ENCODE measurements at places on chromosomes 4 and X.

DNA sequence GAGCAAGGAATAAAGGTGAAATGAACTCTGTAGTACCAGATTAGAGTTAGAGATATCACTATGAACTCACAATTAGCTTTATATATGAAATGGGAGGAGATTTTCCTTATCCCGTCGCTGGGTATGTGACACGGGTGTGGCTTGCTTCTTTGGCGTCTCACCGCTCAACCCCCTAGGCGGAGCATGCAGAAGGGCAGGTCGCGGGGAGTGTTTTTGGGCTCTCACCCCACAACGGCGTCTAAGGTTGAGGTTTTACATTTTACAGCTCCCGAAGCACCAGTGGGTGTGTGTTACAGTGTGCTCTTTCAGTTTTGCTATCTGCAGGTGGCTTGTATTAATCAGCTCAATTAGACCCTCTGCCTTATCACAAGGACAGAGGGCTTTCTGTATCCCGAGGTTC lies 42.1 kb upstream of the MAGEB10 start:
- no peak for DNase-seq

- no peak for DNase-seq
Measured at GRCh38 chrX:136608295-136608933, 39.5 kb upstream of the CD40LG start.

DNA sequence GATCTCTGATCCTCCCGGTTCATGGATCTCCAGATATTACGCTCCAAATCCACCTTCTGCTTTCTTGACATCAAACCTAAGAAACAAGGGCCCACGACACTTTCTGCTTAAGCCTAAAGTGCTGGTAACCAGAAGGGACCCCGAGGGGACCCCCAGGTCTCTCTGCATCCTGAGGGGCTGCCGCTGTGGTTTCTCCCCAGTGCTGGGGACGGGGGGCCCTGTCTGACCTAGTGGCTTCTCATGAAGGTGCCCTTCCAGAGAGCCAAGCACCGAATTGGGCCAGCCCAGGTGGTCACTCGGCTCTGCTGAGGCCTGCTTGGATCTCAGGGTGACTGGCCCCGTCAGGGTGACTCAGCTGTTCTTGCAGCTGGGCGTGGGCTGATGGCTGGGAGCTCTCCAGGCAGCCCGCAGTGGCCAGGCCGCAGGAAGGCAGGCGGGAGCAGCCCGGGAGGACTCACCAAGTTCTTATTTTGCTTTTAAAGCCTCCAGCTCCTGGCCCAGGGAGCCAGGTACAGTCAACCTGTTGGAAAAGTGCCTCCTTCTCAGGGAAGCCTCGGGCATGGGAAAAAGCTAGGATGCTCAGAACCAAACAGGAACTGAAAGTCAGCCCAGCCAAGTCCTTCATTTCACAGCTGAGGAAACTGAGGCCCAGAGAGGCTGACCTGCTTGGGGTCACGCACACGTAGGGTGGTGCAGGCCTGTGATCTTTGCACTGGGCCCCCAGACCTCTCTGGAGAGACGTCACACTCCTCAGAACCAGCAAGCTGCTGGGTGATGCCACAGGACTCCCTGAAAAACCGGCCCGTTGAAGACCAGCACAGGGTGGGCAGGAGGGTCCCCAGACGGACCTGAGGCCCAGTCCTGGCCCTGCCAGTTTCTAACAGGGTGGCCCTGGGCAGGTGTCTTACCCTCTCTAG lies 16.7 kb downstream of the BLOC1S4 start:
- no peak for DNase-seq

- DNase-seq: no peak
Measured at GRCh38 chr4:48945981-48946380, 39.4 kb upstream of the OCIAD2 start.

DNA sequence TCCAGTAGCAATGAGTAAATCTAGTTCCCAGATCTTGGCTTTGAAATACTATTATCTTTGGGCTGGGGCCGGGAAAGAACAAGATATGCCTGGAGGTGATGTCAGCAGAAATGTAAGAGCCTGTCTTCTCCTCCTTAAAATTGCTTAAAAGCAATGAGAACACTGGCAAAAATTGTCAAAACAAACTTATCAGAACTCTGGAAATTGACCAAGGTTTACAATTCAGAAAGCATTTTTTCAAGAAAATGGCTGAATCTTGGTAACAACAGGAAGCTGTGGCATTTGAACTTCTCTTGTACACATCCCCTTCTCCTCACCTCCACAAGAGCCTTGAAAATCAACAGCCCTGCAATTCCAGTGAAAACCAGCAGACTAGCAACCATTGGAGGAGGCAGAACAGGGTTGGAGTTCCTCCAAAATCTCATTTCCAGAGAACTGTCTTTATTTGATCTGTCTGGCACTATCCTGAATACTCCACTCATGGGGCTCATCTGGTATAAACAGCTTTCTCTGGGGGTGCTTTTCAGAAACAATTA lies 13.5 kb downstream of the TIMP1 start:
- DNase-seq: no peak

DNA sequence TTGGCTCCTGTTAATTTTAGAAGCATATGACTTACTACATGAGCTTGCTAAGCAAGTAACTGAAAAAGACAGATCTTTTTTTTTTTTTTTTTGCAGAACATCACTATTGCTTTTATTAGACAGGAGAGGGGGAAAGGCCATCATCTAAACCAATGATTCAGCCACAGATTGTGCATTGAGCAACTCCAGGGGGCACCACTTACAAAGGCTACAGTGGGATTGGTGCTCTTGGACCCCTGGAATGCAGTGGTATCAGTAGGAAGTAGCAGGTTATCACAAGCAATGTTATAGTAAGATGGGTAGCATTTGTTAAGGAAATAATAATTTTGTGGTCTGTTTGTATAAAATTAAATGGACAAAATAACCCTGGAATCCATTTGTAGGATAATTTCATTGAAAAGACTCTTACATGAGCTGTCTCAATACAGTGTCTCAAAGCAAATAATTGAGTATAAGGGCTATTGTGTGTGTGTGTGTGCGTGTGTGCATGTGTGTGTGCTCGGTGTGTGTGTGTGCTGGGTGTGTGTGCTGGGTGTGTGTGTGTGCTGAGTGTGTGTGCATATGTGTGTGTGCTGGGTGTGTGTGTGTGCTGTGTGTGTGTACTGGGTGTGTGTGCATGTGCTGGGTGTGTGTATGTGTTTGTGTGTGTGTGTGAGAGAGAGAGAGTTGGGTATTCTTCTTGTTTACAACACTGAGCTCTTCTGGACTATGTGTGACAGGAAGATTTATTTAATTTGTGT lies 296.3 kb downstream of the PCDH7 start:
- DNase-seq: no peak

DNA sequence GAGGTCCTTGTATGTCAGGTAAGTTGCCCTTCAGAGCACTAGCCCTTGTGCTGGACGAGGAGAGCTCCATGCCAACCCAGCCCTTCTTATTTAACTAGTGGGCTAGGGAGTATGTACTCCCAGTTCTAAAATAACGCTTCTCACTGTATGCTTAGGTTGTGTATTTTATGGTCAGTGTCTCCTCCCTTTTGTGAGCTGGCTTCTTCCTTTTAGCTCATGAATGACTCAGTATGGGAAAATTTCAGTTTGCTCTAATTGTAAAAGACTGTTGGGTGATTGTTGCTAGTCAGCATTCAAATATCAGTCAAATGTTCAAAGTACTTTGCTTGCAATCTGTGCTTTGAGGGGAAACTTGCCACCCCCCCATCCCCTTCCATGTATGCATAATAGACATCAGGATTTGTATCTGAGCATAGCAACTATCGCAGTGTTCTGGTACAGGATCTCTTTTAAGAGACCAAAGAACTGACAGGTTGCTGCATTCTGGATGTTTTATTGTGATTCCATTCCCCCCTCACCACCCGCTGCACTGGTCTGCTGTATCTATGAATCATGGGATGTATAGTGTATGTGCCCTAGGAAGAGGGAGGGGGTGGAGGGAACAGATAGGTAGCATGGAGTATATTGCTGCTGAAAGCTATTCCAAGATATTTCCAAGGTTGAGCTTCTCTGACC lies 34.7 kb downstream of the DLG3 start:
- no peak for DNase-seq

- no peak for DNase-seq
Measured at GRCh38 chr4:101958547-101958946, 168.0 kb downstream of the BANK1 start.

- no peak for DNase-seq
Measured at GRCh38 chrX:2226182-2226581, 274.6 kb downstream of the DHRSX start.

All from type B pancreatic cell (in vitro differentiated cells).